ENCODE measurements at places on chromosomes 2 and 18. TPM values are rescaled to one million over a fixed set of nuclear protein-coding genes. Genes with fewer than 3 reads are reported as not detected.

- no peaks in the 10 kb centered on the region for H3K36me3 ChIP-seq
- peaks cover 23% of the 10 kb centered on the region for H3K4me1 ChIP-seq
- H3K27me3 ChIP-seq, result no peaks in the 10 kb centered on the region
- no peak for DNase-seq
- H3K4me3 ChIP-seq, result no peak overlapping the region
These were observed 2.1 kb upstream of the SKA1 start for GRCh38 chr18:50372743-50373142.

The BUB1 gene
- not detected for total RNA-seq

GRCh38 chr2:236659758-236660150, 90.1 kb downstream of the ACKR3 start:
- no peaks in the 10 kb centered on the region for H3K27me3 ChIP-seq
- no peak overlapping the region for H3K27ac ChIP-seq
- no peaks in the 10 kb centered on the region for H3K36me3 ChIP-seq

- no peak overlapping the region for H3K4me3 ChIP-seq
- H3K27me3 ChIP-seq, result no peaks in the 10 kb centered on the region
- DNase-seq, result no peak
- H3K36me3 ChIP-seq, result no peaks in the 10 kb centered on the region
These were observed 548.6 kb downstream of the LRP1B start for GRCh38 chr2:141582213-141582612.

The LRRC30 gene
- total RNA-seq, result not detected

DNA sequence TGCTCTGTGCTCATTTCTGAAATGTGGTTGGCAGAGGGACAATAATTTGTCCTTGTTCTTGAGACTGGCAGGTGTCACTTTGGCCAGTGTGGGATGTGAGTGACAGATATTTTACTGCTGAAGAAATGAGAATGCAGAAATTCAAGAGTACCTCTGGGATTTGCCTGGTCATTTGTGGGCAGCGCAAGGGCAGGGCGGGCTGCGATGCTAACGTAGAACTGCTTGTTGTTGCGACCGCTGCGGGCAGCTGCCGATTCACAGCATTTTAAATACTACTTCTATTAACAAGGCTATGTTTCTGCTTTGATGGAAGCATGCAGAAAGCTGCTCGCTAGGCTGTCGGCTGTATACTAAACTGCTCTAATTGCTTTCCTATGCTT, 268.6 kb downstream of the FIGN start:
- no peaks in the 10 kb centered on the region for H3K36me3 ChIP-seq
- no peaks in the 10 kb centered on the region for H3K27me3 ChIP-seq

- H3K27ac ChIP-seq, result no peak overlapping the region
- DNase-seq, result no peak
- H3K4me1 ChIP-seq, result no peaks in the 10 kb centered on the region
- no peaks in the 10 kb centered on the region for H3K36me3 ChIP-seq
These were observed 116.5 kb upstream of the FOSL2 start for GRCh38 chr2:28276076-28276618.

DNA sequence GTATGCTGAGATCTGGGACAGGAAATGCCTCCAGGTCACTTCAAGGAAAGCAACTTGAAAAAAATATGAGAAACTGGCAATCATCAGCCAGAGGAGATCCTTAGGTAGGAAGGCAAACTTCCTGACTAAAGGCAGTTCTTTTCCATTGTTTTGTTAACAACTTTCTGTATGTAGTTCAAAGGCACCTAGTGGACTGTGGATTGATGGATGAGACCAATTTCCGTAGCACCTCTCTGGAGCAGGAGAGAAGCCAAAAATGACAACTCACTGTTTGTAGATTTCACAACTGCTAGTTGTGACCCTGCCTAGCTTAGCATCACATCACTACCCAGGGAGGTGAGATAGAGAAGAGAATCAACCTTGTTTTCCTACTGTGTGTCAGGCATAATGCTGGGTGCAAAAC, 21.8 kb upstream of the NOSTRIN start:
- H3K27me3 ChIP-seq, result no peaks in the 10 kb centered on the region
- DNase-seq, result peak; percentile 18
- H3K36me3 ChIP-seq, result no peaks in the 10 kb centered on the region

- H3K4me3 ChIP-seq, result no peak overlapping the region
- H3K36me3 ChIP-seq, result no peaks in the 10 kb centered on the region
- H3K27me3 ChIP-seq, result no peaks in the 10 kb centered on the region
- DNase-seq, result no peak
These were observed 72.9 kb downstream of the KLF7 start for GRCh38 chr2:207092818-207093217.

- no peaks in the 10 kb centered on the region for H3K27me3 ChIP-seq
- H3K4me1 ChIP-seq, result peaks cover 12% of the 10 kb centered on the region
- peak; percentile 59 for DNase-seq
- no peaks in the 10 kb centered on the region for H3K36me3 ChIP-seq
- H3K4me3 ChIP-seq, result no peak overlapping the region
- peak overlapping the region; percentile 40 for H3K27ac ChIP-seq
These were observed 9.6 kb downstream of the SERPINB8 start for GRCh38 chr18:63979409-63979920.

GRCh38 chr2:48198371-48198770, 292.1 kb upstream of the FBXO11 start:
- DNase-seq, result no peak
- H3K4me3 ChIP-seq, result no peak overlapping the region
- no peaks in the 10 kb centered on the region for H3K27me3 ChIP-seq
- no peak overlapping the region for H3K27ac ChIP-seq
- H3K4me1 ChIP-seq, result no peaks in the 10 kb centered on the region

DNA sequence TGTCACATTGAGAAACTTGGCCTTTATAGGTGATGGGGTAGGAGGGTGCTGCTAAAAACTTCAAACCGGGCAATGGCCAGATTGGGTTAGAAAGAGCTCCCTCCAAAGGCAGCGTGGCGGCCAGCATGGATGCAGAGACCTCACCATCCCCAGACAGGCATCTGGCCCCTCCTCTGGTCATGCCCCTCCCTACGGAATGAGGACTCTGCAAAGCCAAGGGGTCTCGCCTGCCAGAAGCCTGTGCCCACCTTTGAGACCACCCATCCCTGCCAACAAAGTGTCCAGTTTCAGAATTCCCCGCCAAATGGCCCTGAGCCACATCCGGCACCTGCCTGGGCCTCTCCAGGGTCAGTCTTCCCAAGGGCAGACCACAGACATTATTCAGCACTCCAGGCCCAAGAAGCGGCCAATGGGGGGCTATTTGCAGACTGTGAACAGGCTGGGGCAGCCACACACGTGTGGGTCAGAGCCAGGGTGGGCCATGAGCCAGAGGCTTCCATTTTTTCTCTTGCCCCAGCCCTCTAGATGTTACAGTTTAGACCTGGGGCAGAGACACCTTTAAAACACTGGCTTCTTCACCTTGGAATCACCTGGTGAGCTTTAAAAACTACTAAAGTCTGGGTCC, 4.2 kb upstream of the ATP6V1B1 start:
- no peak overlapping the region for H3K27ac ChIP-seq
- H3K27me3 ChIP-seq, result no peaks in the 10 kb centered on the region
- no peaks in the 10 kb centered on the region for H3K4me1 ChIP-seq
- DNase-seq, result peak; percentile 7
- no peaks in the 10 kb centered on the region for H3K36me3 ChIP-seq

- H3K4me1 ChIP-seq, result no peaks in the 10 kb centered on the region
- H3K27ac ChIP-seq, result no peak overlapping the region
- H3K4me3 ChIP-seq, result no peak overlapping the region
- no peaks in the 10 kb centered on the region for H3K36me3 ChIP-seq
- DNase-seq, result no peak
These were observed 71.0 kb upstream of the RFX8 start for GRCh38 chr2:101545950-101546349.

The GALR1 gene
- not detected for total RNA-seq

The FLACC1 gene
- 2.3 TPM for total RNA-seq

DNA sequence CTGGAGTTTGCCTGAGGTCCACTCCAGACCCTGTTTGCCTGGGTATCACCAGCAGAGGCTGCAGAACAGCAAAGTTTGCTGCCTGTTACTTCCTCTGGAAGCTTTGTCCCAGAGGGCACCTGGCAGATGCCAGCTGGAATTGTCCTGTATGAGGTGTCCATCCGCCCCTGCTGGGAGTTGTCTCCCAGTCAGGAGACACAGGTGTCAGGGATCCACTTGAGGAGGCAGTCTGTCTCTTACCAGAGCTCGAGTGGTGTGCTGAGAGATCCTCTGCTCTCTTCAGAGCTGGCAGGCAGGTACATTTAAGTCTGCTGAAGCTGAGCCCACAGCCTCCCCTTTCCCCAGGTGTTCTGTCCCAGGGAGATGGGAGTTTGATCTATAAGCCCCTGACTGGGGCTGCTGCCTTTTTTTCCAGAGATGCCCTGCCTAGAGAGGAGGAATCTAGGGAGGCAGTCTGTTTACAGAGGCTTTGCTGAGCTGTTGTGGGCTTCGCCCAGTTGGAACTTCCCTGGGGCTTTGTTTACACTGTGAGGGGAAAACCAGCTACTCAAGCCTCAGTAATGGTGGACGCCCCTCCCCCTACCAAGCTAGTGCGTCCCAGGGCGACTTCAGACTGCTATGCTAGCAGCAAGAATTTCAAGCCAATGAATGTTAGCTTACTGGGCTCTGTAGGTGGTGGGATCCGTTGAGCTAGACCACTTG, 34.7 kb downstream of the TFPI start:
- no peaks in the 10 kb centered on the region for H3K27me3 ChIP-seq
- DNase-seq, result no peak
- no peaks in the 10 kb centered on the region for H3K36me3 ChIP-seq
- H3K4me1 ChIP-seq, result no peaks in the 10 kb centered on the region
- H3K4me3 ChIP-seq, result no peak overlapping the region

The LYPD6B gene
- 9.9 TPM for total RNA-seq

The NT5DC4 gene
- not detected for total RNA-seq

GRCh38 chr2:219433666-219434467, 776 bp upstream of the SPEG start:
- no peak overlapping the region for H3K27ac ChIP-seq
- H3K4me3 ChIP-seq, result no peak overlapping the region
- H3K27me3 ChIP-seq, result peaks cover 15% of the 10 kb centered on the region
- H3K36me3 ChIP-seq, result no peaks in the 10 kb centered on the region
- no peak for DNase-seq
- peaks cover 8% of the 10 kb centered on the region for H3K4me1 ChIP-seq

DNA sequence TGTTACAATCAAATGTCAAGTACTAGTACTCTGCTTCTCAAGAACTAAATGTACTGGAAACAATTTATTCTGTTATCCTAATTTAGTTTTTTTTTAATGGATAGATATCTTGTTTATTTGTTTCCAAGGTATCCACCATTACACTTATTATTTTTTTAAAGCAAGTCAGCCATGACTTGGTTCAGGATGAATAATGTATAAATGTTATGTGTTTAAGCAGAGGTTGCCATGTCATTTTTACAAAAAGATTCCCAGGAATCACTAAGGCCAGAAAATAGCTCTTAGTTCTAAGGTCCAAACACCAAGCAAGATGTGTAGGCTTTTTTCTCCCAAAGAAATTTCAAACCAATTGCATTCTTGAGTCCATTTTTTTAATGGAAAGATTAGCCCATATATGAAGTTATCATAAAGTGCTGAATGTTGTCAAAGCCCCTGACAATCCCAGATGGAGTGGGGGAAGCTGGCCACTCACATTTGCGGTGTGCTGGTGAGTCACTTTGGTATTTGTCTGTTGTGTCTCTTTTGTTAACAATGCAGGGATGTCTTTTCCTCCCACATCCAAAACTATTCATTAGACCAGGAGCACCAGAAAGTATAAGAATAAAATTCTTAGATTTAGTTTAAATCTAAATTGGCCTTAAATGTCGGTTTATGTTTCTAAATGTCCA, 158.9 kb downstream of the COL6A3 start:
- no peak overlapping the region for H3K4me3 ChIP-seq
- no peaks in the 10 kb centered on the region for H3K36me3 ChIP-seq
- no peak overlapping the region for H3K27ac ChIP-seq
- DNase-seq, result no peak
- H3K4me1 ChIP-seq, result no peaks in the 10 kb centered on the region

The IL36A gene
- total RNA-seq, result not detected

DNA sequence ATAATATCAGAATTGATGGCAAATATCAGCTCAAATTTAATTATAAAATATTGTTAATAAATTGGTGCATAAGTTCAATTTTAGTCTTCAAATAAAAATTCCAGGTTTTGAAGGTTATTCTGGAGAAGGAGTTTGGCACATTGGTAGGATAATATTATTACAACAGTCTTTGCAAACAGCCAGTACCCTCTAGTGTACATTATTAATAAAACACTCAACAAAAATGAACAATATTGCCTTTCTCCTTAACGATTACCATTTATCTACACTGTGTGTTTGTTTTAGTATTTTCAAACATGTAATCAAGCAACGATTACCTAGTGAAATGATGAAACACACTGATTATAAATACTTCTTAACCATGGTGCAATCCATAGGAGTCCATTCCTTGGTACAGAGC, 334.0 kb upstream of the FSIP2 start:
- H3K4me3 ChIP-seq, result no peak overlapping the region
- no peaks in the 10 kb centered on the region for H3K36me3 ChIP-seq
- no peaks in the 10 kb centered on the region for H3K27me3 ChIP-seq
- H3K4me1 ChIP-seq, result no peaks in the 10 kb centered on the region
- H3K27ac ChIP-seq, result no peak overlapping the region
- no peak for DNase-seq
